ENCODE measurements at places on chromosomes 3 and 15.
A peak's percentile ranks its signal among the peaks of the same experiment; 100 is the strongest.

DNA sequence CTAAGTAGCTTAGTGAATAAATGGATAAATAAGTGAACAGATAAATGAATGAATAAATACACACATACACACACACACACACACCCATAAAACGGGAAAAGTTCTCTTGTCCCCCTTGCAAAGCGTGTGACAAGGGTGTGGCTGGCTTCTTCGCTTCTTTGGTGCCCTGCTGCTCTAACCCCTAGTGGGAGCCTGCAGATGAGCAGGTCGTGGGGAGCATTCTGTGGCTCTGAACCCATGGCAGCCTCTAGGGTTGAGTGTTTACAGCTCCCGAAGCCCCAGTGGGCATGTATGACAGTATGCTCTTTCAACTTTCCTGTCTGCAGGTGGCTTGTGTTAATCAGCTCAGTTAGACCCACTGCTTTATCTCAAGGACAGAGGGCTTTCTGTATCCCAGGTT, 582.3 kb downstream of the EDEM1 start:
- no peak for DNase-seq

DNA sequence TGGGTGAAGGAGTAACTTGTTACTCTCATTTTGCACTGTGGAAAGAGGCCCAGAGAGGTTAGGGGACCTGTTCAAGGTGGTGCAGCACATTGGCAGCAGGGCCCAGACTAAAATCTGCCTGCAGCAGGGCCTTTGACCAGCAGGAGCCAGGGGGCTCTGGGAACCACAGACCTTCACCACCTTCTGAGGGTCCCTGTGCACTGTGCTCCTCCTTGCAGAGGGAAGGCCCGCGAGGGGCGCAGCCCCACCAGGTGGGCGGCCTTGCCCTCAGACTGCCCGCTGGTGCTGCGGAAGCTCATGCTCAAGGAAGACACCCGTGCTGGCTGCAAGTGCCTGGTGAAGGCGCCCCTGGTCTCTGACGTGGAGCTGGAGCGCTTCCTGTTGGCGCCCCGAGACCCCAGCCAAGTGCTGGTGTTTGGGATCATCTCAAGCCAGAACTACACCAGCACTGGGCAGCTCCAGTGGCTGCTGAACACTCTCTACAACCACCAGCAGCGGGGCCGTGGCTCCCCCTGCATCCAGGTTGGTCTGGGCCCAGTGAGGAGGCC, 61.5 kb upstream of the FGD5 start:
- no peak for DNase-seq

DNA sequence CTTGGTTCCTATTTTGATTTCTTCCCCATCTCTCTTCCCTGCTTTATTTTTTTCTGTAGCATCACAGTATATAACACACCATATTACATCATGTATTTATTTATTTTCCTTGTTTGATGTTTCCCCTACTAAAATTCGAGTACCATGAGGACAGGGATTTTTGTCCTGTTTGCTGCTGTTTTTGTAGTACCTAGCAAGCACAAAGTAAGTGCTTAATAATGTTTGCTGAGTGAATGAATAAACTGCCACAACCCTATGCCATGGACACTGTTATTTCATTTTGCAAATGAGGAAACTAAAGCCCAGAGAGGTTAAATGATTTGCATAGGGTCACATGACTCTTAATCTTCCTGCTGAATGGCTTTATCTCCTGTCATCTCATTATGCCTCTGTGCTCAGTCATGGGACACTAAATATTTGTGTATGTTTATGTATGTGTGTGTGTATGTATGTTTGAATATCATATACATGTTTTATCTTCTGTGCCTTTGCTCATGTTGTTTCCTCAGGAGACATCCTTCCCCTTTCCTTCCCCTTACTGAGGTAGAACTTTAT, 26.1 kb upstream of the MGA start:
- DNase-seq, result no peak

GRCh38 chr3:7877312-7877711, 624.3 kb upstream of the LMCD1 start:
- no peak for DNase-seq

DNA sequence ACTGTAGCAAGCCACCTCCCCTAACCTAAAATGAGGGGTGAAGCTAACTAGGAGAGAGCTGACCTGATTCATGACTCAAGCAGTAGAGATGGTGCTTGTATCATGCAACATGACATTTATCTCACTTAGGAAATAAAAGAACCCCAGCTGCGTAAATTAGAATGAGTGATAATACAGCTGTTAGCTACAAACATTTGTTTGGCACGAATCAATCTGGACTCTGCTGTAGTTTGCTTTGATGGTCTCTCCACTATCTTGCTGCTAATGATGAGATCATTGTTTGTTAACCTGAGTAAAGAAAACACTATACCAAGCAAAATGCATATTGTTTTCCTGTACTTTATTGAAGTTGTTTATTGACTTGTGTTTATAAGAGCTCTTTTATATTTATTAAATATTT, 92.6 kb downstream of the ALDH1A2 start:
- no peak for DNase-seq

DNA sequence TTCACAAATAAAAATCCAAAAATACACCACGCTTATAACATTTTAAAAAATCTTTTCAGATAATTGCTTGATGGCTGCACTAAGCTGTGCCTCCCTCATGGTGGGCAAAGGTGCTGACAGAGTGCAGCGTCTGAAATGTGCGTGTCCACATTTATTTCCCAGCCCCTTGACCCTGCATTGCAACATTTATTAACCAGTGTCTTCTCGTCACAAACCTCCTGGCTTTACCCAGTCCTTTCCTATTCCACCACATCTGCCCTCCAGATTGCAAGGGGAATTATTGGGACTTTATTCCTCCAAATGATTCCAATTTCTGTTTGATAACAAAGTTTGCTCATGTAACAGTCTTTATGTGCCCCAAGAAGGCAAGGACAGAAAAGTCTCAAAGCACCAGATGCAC, 5.5 kb downstream of the RASGRP1 start:
- DNase-seq, result no peak

DNA sequence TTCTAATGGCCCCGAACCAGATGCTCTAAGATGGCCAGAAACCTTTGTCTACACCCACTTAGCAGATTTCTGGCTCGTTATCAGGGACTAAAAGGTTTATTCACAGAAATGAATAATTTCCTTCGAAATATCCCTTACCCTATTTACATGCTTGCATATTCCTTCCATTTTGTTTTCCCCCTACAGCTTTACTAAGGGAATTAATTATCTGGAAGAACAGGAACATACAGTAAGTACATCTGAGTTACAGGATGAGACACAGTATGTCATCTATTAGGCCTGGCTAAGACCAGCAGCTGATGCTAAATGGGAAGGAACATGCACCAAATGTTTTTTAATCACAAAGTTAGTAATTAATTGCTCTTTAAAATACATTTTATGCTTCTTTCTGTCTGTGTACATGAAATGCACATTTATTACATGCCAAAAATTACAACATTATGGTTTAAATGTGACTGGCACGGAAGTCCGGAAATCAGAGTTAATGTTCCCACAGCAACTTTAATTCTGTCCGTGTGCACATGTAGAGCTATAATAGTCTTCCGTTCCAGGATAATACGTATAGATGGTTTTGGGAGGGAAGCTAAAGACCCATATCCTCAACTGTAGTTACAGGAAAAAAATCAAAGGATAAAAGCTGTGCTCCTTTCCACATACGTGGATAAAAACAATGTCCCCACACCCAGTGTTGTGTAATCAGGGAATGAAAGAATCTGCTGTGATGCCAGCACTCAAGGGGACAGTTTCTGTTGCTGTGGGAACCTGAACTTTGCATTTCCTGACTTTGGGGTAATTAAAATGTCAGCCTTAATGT, 82.0 kb downstream of the TIGIT start:
- no peak for DNase-seq

DNA sequence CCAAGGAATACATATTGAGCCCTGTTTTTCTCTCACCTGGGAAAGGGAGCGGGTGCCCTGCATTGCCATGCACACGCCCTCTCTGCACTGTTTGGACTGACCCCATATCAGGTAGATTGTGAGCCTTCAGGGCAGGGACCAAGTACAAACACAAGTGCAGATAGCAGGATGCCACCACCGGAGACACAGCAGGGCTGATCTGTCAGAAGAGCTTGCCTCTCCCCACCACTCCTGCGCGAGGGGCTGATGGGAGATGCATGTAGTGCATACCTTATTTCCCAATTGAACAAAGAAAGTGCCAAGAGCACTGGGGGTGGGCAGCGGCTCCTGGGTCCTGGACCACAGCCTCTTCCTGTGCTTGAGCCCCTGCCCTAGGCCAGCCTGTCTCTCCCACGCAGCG, 9.0 kb upstream of the SLCO2A1 start:
- DNase-seq, result no peak

DNA sequence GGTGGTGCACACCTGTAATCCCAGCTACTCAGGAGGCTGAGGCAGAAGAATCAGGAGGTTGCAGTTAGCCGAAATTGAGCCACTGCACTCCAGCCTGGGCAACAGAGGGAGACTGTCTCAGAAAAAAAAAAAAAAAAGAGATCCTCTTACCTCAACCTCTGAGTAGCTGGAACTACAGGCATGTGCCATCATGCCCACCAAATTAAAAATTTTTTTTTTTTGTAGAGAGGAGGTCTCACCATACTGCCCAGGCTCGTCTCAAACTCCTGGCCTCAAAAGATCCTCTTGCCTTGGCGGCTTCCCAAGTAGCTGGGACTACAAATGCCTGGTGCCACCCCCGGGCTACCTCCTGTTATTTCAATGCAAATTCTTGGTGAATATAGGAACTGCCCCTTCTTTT, 1.5 kb downstream of the UMPS start:
- DNase-seq, result no peak

- no peak for DNase-seq
Measured at GRCh38 chr3:119597548-119598288, at the start of gene PLA1A. Gene PLA1A, plus strand, starts transcription at chr3:119597885. Its CDS starts 29 bp downstream, at chr3:119597914.

- no peak for DNase-seq
Measured at GRCh38 chr3:115808244-115808643, 184.9 kb downstream of the GAP43 start.

DNA sequence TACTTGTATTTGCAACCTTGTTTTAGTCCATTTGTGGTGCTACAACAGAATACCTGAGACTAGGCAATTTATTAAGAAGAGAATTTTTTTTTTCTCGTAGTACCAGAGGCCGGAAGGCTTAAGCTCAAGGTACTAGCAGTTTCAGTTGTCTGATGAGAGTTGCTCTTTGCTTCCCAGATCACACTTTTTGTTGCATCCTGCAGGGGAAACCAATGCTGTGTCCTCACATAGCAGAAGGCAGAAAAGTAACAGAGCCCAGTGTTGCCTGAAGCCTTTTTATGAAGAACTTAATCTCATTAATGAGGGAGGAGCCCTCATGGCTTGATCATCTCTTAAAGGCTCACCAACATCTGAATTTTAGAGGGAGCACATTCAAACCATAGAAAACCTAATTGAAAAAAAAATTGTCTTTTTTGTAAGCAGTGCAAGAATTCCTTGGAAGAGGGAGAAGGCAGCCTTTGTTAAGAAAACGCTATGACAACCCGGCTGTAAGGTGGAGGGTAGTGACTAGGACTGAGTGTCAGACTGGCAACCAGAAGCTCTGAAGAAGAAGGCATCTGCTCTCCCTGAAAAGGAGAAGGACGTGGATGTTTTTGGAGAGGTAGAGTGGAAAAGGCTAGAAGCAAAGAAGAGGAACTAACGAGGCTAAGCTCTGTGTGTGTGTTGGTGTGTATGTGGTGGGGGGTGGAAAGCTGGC, 1245.3 kb downstream of the ROBO2 start:
- DNase-seq, result no peak

DNA sequence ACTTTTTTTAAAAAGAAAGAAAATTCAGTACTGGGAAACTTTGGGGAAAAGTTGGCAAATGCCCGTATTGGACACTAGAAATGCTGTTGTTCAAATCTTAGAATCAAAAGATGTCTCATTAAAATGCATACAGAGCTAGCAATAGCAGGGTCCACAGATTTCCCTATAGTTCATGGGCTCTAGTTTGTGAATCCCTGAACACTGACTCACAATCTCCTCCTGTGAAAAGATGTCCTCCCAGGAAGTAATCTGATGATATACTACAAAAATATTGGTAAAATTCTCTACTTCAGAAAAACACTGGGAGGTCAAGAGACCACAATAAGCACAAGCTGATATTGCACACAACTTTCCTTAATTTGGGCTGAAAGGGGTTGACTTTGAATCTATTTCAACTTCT, 568.4 kb upstream of the ZNF385D start:
- no peak for DNase-seq

GRCh38 chr3:71972031-71972430, 187.1 kb upstream of the PROK2 start:
- no peak for DNase-seq

DNA sequence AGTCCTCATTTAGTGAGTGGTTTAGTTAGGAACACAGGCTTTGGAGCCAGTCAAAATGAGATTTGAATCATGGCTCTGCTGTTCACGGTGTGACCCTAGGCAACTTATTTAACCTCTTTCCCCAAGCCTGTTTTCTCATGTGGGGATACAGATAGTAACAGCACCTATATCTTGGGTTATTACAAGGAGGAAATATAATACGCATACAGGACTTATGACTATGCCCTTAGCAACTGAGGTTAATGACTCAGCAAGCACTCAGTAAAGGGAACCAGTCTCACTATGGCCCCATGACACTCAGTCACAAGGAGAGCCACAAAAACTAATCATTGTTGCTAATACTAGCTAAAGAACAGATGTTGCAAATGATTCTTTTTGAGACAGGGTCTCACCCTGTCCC, 45.9 kb downstream of the SUMF1 start:
- no peak for DNase-seq

DNA sequence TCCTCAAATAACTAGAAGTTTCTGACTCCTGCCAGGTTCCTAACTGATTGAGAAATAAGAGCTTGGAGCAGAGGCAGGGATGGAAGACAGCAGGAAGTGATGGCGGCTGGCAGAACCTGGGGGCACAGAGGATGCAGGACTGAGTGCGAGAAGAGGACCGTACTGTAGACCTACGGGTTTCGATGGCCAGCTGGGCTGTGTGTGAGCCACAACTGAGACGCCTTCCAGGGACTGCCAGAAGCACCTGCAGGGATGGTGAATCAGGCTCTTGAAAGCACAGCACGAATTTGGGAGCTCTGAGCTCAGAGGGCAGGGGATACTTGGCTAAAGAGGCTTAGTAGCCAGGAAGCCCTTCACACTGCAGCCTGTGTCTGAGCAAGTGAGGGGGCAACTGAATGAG, 165.6 kb downstream of the ABHD5 start:
- DNase-seq, result no peak

- DNase-seq, result no peak
Measured at GRCh38 chr3:50671331-50671730, 3.4 kb upstream of the DOCK3 start.

- DNase-seq, result peak; percentile 17
Measured at GRCh38 chr3:62332835-62333244, 40.5 kb downstream of the FEZF2 start.

DNA sequence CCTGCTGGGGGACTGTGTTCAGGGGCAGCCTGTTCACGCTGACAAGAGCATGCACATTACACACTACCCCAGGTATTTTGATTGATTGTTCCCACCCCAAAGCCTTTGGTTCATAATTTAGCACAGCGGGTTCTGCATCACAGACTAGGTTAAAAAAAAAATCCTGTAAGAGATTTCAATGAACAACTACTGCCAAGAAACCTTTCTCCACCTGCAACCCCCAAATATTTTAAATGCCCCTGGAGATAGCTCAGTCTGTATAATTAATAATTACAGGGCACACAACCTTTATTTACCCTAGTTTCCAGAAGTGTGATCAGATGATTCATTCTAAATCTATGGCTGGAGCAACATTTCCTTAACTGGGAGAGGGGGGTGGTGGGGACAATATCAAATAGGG, 87.6 kb downstream of the NR2F2 start:
- no peak for DNase-seq

GRCh38 chr15:51160484-51160883, 65.8 kb upstream of the TNFAIP8L3 start:
- no peak for DNase-seq

GRCh38 chr3:30486368-30486767, 120.0 kb upstream of the TGFBR2 start:
- DNase-seq, result no peak

- no peak for DNase-seq
Measured at GRCh38 chr3:137335478-137335877, 377.7 kb downstream of the IL20RB start.
